ENCODE measurements at places on chromosomes 5 and 9.

DNA sequence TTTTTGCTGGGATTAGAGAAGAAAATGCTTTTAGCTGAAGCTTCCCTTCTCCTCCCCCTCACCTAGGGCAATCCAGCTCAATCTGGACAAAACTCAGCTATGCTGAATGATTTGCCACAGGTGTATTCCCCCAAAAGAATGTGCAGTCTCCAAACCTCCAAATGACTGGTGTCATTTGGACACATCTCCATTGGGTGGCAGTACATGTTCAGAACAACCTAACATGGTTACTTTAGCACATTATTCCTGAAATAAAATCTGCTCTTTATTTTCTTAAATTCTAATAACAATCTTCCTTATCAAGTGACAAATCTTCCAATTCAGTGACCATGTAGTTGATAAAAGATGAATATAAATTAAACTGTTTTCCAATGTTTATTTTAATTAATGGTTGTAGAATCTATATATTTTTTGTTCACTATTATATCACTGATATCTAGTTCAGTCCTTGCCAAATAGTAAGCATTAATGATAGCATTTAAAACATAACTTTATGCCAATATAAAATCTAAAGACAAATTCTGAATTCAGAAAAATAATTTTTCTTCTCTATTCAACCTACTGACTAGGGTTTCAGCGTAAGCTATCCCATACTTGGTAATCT is 61.3 kb upstream of the MOCS2 start:
- no peak for DNase-seq

DNA sequence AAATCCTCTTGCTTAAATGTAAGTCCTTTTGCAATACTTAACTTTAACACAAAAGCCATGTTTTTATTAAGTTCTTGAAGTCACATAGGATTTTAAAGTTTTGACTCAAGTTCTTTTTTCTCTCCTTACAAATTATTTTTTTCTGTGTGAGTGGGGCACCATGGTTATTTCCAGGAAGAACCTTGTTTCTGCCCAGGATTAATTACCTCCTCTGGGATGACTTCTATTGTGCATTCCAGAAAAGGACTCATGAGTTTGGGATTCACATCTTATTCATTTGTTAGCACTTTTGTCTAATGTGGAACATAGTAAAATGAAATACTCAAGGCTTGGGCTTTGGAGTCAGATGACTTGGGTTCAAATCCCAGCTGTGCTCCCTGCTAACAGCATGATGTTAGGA is 421.4 kb upstream of the WWC1 start:
- DNase-seq = no peak

DNA sequence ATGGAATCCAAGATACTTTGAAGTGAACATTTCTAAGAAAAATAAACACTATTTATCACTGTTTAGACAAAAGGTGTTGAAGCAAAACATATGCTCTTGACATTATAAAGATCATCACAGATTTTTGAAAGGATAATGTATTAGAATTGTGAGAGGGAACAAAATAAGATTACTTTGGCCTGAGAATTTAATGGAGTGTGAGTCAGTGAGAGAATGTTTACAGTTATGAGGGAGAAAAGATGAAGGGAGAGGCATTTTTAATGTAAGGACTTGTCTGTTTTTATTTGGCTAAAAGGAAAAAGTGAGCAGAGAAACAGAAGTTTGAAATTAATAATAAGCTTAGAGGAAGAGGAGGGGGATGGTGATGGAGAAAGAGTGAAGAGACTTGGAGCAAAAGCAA is 1010.1 kb downstream of the EFNA5 start:
- no peak for DNase-seq

DNA sequence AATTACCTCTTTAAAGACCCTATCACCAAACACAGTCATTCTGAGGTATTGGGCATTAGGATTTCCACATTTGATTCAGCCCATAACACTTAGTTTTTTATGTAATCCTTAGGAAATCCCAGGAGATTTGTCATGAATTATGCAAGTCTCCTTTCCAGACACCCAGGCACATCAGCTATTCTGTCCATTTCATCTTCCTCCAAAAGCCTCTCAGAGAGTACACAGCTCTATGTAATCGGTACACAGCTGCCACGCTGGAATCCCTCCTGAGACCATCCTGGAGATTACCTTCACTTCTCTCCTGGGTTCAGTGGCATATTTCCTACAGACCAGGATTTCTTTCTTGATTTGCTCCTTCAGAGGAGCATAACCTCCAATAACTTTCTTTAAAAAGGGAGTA is 2309.8 kb upstream of the WWC1 start:
- DNase-seq = no peak

- DNase-seq = no peak
Observed at GRCh38 chr5:178291161-178291561, 58.6 kb upstream of the PHYKPL start.

Data from stimulated activated CD4-positive, alpha-beta T cell treated with anti-CD3 and anti-CD28 coated beads, Interleukin-15, amount 100 ng/mL, for 1 hour (primary cell).